ENCODE measurements at places on chromosomes 7 and 10.
A peak's percentile ranks its signal among the peaks of the same experiment; 100 is the strongest.

GRCh38 chr7:116512520-116513188, 12.2 kb upstream of the CAV1 start:
- peak; percentile 58 for DNase-seq

- no peak for DNase-seq
Observed at GRCh38 chr10:11358011-11358410, 253.4 kb downstream of the USP6NL start.

DNA sequence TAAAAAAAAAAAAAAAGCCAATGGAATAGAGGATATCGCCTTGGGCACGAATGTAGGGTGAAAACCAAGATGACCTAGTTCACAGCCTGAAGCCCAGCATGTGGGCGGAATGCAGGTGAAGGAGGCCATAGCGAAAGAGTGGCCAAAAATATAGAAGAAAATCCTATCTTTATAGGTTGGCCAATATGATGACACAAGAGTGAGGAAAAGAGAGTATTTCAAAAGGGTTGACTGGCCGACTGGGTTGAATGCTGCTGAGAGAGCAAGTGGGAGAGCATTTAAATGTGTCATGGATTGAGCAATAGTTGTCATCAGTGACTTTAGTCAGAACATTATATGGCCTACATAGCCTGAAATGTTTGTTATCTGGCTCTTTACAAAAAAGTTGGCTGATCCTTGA, 17.2 kb upstream of the GLI3 start:
- no peak for DNase-seq

- DNase-seq = peak; percentile 76
Observed at GRCh38 chr7:36967387-36967786, 243.1 kb upstream of the AOAH start.

GRCh38 chr10:689452-690371, at the start of gene DIP2C:
TSS of gene DIP2C (minus strand) at chr10:689668. CDS start at chr10:689578, 90 bp downstream.
- DNase-seq = peak; percentile 46

DNA sequence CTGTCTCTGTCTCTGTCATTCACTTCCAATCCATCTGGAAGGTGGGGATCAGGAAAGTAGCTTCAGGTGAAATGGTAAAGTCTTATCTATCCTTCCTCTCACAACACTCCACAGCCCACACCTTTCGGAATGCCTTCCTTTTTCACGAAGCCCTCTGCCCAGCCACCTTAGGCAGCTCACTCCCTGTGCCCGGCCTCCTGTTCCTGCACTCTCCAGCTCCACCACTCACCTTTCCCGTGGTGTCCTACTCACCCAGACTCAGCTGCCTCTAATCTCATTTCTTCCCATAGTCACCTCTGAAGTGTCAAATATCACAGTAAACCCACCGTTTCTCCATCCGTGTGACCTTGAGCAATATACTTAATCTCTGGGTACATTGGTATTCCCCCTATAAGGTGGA, 100.9 kb upstream of the C7orf33 start:
- DNase-seq = no peak

- no peak for DNase-seq
Observed at GRCh38 chr7:120955577-120956149, 5.1 kb downstream of the ING3 start.

DNA sequence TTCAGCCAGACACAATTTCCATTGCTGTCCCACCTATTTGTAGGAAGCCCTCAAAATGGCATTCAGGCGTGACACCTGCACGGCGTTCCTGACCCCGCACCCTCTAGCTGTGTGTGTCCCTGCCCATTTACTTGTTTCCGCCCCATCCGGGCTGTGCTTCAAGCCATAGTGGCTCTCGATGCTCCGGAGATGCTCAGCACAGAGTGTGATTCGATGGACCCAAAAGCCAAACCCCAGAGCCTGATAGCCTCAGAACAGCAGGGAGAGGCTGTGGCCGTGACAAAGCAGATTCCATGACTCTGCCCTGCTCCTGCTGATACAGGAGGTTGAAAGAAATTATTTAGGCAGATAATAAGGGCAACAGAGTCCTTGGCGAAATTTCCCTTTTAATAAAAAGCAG, 13.4 kb downstream of the BUD31 start:
- DNase-seq = no peak

DNA sequence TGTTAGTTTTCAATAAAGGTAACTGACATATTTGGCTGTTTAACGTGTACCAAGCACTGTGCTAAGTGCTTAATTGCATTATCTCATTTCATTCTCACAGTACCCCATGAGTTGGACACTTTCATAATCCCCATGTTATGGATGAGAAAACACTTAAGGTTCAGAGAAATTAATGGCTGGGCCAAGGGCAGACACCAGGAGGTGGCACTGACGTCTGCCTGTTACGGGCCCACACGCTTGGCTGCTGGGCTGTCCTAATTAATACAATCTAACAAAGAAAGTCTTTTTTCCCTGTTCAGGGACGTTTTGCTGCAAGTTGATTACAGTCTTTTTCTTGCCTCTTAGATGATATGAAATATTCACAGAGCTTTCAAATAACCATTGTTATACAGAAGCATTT, 16.1 kb downstream of the DYDC2 start:
- DNase-seq = no peak

- DNase-seq = no peak
Observed at GRCh38 chr10:25105262-25105661, 69.5 kb upstream of the GPR158 start.

DNA sequence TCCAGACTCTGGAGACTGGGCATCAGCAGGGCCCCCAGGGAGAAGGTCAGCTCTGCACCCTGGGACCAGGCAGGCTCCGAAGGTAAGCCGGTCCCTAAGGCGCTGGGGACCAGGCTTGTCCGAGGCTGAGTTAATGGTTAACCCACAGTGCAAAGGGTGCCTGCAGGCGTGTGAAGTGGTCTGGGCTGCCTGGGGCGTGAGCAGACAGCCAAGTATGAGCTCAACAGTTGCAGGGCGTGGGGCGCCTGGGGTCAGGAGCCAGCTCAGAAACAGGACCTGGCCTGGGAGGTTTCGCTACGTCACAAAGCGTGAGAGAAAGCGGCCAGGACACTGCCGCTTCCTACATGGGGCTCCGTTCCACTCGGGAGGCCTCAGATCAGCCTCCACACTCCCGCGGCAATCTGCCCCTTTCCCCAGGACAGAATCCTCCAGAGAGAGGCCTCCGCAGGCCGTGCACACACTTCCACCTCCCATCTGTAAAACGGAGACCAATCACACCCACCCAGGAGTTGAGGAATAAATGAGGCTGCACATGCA, 16.0 kb downstream of the PDGFA start:
- peak; percentile 95 for DNase-seq

DNA sequence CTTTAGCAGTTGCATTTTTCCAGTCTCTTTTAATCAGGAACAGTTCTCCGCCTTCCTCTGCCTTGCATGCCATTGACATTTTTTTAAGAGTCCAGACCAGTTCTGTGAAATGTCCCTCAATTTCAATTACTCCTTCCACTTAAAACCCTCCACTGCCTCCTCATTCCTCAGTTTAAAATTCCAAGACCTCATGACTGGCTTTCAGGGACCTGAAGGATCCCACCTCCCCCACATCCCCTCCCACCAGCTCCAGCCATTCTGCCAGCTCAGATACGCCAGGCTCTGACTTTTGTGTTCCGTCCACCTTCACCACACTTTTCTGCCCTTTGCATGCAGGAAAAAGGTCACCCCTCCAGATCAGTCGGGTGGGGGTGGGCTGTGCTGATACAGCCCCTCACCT, 8.7 kb downstream of the TNRC18 start:
- DNase-seq = no peak

- no peak for DNase-seq
Observed at GRCh38 chr7:132584796-132585494, 8.7 kb upstream of the PLXNA4 start.

DNA sequence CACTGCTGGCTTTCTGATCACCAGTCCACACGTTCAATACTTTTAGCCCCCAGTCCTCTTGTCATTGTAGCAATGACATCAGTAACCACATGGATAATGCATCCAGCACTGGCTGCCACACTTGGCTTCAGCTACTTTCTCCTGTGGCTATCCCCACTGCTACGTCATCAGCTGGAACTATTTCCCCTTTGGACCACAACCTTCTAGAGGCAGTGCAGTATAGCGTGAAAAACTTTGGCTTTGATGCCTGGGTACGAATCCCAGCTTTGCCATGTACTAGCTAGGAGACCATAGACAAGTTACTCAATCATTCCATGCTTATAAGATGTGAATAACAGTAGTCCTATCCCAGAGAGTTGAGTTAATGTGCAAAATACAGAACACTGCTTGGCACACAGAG, 63.2 kb downstream of the CCDC3 start:
- no peak for DNase-seq

DNA sequence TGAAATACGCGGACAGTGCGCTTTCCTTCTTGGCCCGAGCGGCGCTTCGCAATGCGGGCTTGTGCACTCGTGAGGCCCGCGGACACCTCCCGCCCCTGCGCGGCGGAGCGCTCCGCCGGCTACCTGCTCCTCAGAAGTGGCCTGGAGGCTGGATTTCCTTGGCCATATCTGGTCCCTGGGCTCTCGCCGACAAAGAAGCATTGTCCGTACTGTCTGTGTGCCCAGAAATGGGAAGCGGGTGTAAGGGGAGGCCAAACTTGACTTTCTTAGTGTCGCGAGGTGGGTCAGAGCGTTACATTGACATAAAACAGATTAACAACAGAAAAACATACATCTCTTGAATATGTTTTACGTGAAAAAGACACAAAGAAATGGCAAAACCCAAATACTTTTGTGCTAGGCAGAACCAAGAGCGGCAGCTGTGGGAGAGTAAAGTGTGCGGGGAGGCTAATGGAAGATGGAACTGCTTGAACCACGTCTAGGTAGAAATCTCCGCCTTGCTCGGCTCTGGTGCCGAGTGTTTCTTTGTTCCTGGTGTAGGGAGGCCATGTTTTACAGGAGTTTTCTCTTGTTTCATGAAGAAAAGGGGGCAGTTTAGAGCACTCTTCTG, 1.4 kb downstream of the LANCL2 start:
- DNase-seq = peak; percentile 45

DNA sequence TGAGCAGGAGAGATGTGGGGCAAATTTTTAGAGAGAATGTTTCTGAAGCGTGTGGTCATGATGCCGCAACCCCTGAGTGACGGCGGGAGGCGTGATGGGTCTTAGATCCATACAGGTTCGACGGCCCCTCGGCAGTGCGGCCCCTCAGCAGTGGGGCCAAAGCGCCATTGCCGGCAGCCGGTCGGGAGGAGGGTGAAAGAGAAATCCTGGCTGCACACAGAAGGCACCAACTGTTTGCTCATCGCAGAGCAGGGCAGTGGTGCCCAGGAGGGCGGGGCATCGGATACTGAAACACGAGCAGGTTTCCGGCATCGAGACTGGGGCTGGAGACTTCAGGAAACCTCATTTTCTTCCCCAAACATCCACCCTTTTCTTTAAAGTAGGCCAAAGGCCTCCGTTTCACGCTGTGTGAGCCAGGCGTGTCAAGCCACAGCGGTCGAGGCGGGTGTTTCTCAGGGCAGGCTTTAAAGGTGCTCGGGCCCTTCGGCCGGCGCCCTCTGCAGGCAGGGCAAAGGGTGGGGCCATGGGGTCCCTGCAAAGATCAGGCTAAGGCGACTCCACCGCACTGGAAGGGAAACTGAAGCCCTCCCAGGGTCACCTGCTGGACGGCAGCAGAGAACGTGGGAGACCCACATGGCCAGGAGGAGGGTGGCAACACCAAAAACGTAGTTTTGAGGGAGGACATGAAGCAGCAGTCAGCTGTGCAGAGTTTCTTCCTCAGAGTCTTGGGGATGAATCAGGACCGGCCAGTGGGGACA, 42.0 kb upstream of the PPP2R2D start:
- no peak for DNase-seq

- DNase-seq = no peak
Observed at GRCh38 chr7:127632276-127632910, 14.5 kb upstream of the PAX4 start.

GRCh38 chr7:22958742-22959141, 55.2 kb downstream of the HYCC1 start:
- no peak for DNase-seq

DNA sequence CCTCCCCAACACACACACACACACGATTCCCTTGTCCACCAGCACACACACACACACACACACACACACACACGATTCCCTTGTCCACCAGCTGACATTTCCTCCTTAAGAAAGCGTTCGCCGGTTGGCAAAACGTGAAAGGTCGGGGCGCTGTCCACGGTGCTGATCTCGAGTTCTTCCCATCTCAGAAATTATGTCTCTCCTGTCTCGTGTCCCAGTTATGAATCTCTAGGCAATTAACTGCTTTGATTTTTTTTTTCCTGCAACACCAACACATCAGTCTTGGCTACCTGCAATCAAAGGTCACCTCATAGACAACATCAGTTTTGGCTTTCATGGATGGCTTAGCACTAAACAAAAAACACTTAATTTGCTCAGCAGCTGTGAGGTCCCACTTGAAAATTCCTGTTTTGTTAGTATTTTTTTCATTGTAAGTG, 1.9 kb downstream of the INA start:
- DNase-seq = peak; percentile 50

DNA sequence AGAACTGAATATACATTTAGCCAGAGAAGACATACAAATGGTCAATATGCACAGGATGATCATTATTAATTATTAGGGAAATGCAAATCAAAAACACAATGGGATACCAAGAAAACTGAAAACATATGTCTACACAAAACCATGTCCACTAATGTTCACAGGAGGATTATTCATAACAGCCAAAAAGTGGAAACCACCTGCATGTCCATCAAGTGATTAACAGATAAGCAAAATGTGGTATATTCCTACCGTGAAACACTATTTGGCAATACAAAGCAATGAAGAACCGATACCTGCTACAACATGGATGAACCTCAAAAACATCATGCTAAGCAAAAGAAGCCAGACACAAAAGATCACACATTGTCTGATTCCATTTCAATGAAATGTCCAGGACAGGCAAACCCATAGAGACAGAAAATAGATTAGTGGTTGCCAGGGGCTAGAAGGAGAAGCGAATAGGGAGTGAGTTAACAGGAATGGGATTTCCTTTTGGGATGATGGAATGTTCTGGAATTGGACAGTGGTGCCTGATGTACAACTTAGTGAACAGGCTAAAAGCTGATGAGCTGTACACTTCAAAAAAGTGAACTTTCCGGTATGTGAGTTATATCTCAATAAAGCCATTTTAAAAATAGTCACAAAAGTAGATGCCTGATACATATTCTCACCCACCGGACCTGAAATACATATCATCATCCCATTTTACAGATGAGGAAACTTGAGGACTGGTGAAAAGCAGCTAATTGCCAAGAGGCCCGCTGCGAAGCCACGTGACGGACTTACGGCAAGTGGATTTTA, 33.6 kb downstream of the HIPK2 start:
- no peak for DNase-seq

DNA sequence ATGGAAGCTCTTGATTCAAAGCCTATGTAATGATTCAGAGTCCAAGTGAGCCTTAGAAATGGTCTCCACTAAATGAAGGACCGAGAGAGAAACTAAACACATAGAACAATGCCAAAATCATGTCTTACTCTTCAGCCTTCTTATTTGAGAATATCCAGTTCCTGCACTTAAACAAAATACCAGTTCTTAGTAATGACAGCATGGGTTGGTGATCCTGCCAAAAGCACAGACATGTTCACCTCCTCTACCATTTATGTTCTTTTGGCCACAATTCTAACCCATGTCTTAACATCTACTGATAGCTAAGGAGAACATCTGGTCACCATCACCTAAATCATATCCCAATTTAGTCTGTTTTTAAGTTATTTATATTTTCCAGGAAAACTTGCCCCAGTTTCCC, 239.6 kb upstream of the PTN start:
- DNase-seq = no peak

GRCh38 chr7:146129997-146130396, 13.4 kb downstream of the CNTNAP2 start:
- DNase-seq = no peak
